ENCODE measurements at places on chromosomes 16 and 17.

DNA sequence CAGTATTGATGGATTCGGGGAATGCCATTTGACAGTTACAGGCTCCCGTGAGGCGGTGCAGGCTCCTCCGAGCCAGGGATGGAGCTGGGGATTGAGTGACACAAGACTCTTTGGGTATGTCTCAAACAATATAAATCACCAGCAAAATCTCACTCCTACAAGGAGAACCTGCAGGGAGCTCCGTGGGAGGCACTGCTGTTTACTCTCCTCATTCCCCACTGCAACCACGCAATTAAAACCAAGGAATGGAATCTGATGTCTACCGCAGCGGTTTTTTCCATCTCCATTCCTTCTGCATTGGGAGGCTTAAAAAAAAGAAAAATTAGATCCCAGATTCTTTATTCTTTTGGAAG is 157.9 kb downstream of the WWOX start:
- no peak for DNase-seq

GRCh38 chr16:86578611-86579267 is 390 bp downstream of the FOXL1 start:
- DNase-seq, result no peak

GRCh38 chr17:47066095-47066494 is 87.0 kb upstream of the RPRML start:
- no peak for DNase-seq

DNA sequence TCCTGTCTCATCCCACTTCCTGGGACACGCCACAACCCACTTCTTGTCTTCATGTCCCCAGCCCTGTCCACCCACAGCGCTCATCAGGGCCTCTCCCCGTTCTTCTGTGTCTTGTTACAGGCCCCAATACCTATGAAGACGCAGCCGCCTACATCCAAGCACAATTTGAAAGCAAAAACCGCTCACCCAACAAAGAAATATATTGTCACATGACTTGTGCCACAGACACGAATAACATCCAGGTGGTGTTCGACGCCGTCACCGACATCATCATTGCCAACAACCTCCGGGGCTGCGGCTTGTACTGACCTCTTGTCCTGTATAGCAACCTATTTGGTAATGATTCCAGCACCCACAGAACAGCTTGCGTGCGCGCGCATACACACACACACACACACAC is 70.6 kb downstream of the AMFR start:
- DNase-seq, result no peak

DNA sequence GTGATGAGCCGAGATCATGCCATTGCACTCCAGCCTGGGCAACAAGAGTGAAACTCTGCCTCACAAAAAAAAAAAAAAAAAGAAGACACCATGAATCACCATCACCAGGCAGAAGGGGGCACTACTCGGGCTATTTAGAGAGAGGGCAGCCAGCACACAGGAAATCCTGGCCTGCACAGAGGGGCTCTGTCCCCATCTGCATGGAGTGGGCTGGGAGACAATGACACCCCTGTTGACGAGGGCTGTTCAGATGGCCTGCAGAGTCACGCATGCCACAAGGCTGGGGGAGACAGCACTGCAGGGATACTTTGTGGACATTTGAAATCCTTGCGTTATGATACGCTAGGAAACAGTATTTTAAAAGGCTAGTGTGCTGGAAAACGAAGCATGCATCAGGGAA is 48.3 kb downstream of the CUEDC1 start:
- DNase-seq, result no peak

- no peak for DNase-seq
Measured at GRCh38 chr16:84059946-84060901, 17.6 kb upstream of the SLC38A8 start.

DNA sequence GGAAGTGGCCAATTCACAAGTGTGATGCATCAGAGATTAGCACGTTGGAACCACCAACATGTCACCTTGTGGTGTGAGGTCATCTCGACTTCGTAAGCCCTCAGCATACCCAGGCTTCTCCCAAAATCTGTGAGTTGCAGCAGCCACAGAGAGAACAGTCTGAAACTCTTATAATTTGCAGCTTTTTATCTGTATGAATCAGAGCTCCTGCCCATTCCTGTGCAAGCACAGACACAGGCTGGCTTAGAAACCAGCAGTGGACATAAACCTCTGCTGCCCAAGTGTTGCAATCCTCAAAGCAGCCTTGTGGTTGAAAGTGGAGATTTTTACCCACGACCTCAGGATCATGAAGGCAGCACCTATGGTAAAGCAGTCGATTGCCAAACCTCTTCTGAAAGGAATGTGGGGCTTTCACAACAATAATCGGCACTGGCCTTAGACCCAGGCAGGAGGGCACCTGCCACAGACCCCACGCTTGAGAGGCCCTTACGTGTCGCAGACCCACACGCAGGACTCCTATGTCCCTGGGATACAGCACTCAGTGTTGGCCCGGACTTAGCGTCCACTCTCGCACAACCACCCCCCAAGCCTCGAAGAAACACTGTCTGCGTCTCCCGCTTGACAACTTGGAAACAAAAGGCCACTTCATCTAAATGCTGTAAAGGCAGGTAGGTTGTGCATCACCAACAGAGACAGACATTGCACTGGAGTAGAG is 24.5 kb upstream of the OSGIN1 start:
- no peak for DNase-seq

DNA sequence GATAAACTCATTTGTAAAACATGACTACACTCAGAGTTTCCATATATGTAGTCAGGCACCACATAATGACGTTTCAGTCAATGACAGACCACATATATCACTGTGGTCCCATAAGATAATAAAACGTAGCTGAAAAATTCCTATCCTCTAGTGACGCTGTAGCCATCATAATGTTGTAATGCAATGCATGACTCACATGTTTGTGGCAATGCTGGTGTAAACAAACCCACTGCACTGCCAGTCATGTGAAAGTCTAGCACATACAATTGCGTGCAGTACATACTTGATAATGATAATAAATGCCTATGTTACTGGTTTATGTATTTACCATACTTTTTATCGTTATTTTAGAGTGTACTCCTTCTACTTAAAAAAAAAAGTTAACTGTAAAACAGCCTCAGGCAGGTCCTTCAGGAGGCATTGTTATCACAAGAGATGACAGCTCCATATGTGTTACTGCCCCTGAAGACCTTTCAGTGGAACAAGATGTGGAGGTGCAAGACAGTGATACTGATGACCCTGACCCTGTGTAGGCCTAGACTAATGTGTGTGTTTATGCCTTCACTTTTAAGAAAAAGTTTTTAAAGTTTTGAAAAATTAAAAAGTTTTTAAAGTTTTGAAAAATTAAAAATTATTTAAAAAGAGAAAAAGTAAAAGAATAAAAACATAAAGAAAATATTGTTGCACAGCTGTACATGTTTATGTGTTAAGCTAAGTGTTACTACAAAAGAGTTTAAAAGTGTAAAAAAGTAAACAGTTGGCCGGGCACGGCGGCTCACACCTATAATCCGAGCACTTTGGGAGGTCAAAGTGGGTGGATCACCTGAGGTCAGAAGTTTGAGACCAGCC is 9.0 kb downstream of the STAT5B start:
- no peak for DNase-seq

DNA sequence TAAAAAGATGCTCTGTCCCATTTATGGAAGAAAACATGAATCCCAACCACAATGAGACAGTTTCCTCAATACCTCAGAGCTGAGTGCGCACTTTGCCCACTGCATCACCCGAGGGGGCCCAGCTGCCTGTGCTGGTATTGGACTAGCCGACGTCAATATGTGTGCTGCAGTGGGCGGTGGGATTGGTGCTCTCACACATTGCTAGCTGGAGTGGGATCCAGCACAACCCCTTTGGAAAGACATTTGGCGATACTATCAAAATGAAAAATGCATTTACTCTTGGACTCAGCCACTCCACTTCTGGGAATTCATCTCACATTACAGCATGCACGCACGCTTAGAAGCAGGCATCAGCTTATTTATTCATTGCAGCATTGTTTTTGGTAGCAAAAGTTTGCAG is 289.2 kb upstream of the FOXF1 start:
- DNase-seq, result no peak

GRCh38 chr16:2458887-2459646 is 842 bp upstream of the TEDC2 start:
- no peak for DNase-seq

- peak; percentile 19 for DNase-seq
Measured at GRCh38 chr17:8162997-8163977, 539 bp upstream of the VAMP2 start.

- no peak for DNase-seq
Measured at GRCh38 chr17:51651513-51652298, 391.4 kb downstream of the UTP18 start.

- no peak for DNase-seq
Measured at GRCh38 chr17:15498107-15498506, 30.7 kb upstream of the CDRT4 start.

- no peak for DNase-seq
Measured at GRCh38 chr17:78986649-78987328, 7.1 kb upstream of the LGALS3BP start.

- no peak for DNase-seq
Measured at GRCh38 chr17:5665164-5665563, 80.9 kb upstream of the NLRP1 start.

DNA sequence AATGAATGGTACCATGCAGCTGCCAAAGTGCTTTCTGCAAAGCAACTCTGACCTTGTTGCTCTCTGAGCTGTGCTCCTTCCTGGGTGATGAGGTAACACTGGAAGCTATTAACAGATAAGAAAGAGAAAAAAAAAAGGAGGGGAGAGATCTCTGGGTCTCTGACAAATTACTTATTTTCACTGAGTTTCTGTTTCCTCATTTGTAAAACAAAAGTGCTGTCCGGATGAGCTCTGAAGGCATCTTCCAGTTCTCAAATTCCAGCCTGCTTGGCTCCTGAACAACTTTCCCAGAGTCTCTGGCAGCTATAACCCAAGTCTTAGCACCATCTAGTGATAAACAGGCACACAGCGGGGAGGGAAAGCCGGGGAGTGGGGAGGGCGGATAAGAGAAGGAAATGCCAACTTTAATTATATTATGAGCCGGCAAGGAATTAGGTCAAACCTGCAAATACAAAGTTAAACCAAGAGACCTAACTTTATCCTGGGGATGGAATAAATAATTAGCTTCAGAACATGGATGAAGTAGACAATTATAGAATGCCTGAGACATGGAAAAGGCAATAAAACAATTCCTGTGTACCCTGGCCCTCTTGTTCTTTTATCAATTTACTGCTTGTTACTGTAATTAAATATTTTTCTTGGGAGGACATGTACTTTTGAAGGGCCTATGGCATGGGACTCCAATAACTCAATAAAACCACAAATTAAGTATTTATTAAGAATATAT is 61.3 kb upstream of the KIFC3 start:
- no peak for DNase-seq

- peak; percentile 97 for DNase-seq
Measured at GRCh38 chr16:4936991-4937781, at the start of gene PPL. PPL (minus strand) TSS chr16:4937148; CDS start chr16:4937045, 103 bp downstream.

GRCh38 chr17:51257150-51258081 is 2.4 kb downstream of the MBTD1 start:
- DNase-seq, result no peak

- DNase-seq, result no peak
Measured at GRCh38 chr16:11612665-11613025, 25.9 kb upstream of the LITAF start.

DNA sequence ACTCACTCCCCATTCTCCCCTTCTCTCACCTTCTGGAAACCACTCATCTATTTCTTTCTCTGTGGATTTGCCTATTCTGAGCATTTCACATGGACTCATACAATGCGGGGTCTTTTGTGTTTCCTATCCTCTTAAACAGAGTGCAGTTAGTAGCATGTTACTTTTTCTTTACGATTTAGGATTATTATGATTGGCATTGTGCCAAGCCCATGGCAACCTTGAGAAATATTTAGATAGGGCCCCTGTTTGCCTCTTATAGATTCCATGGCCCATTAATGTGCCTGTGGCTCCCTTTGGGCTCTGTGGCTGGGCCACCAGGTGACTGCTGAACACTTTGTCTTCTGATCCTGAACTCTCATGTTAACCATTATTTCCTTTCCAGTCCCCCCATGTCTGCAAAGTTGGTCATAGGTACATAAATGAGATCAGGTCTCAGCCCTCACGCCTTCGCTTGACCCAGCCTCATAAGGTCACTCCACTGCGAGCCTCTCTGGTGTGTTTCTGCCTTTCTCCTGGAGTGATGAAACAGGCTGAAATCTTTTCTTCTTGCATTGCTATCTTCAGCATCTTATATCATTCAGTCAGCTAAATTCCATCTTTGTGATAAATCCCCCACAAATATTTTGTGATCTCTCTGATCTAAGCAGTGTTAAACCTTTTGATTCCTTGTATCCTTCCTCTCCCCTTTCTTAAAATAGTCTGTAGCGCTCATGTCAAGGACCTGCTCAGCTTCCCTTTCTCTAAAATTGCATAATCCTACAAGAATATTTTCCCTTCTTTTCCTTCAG is 44.0 kb downstream of the MYH3 start:
- DNase-seq, result no peak

GRCh38 chr17:63703029-63703428 is 3.1 kb upstream of the LIMD2 start:
- DNase-seq, result no peak

DNA sequence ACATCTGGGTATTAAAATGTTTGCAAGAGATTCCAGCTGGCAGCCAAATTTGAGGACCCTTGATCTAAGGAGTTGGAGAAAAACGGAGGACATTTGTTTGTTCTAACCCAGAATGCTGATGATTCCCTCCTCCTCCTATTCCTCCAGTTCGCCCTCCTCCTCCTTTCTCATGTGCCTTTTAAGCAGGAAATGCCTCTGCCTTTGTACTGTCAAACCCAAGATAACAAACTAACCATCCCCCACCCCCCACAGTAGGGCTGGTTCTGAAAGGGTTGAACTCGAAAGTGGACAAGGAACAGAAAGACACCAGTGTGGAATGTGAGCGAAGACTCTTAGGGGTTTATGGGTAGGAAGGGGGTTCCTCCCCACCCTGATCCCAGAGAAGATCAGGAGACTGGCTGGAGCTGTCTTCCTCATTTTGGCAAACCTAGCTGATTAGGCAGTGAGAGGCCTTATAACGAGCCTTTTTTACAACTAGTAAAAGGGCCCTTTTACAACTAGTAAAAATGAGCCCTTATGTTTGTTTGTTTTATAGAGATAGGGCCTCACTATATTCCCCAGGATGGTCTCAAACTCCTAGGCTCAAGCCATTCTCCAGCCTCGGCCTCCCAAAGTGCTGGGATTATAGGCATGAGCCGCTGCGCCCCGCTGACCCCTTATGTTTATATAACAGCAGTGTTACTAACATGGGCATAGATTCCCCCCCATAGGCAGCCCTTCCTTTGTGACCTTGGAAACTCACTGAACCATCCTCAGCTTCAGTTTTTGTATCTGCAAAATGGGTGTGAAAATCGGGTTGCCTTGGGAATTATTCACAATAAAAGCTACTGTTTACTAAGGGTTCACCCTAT is 975 bp downstream of the CHD9 start:
- no peak for DNase-seq

DNA sequence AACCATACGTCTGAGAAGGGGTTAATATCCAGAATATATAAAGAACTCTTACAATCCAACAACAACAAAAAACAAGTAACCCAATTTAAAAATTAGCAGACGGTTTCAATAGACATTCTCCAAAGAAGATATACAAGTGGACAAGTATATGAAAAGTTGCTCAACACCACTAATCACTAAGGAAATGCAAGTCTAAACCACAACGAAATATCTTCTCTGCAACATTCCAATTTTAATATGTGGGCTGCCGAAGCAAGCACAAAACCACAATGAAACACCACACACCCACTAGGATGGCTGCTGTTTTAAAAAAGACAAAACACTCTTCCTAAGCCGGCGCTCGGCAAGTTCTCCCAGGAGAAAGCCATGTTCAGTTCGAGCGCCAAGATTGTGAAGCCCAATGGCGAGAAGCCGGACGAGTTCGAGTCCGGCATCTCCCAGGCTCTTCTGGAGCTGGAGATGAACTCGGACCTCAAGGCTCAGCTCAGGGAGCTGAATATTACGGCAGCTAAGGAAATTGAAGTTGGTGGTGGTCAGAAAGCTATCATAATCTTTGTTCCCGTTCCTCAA is 5.9 kb upstream of the SLC13A2 start:
- DNase-seq, result no peak

Data from NCI-H1930 (cell line).